Stimulated activated CD4-positive, alpha-beta T cell treated with anti-CD3 and anti-CD28 coated beads, Interleukin-15, amount 100 ng/mL, for 24 hours (primary cell): ENCODE measurements at places on chromosomes 3 and 15.

GRCh38 chr15:69763831-69764230, 311.2 kb downstream of the RPLP1 start:
- DNase-seq: no peak

- DNase-seq: no peak
These were observed 4.7 kb upstream of the P2RY1 start for GRCh38 chr3:152830245-152830644.

- DNase-seq: no peak
These were observed 9.0 kb downstream of the UBXN7 start for GRCh38 chr3:196423044-196423781.

DNA sequence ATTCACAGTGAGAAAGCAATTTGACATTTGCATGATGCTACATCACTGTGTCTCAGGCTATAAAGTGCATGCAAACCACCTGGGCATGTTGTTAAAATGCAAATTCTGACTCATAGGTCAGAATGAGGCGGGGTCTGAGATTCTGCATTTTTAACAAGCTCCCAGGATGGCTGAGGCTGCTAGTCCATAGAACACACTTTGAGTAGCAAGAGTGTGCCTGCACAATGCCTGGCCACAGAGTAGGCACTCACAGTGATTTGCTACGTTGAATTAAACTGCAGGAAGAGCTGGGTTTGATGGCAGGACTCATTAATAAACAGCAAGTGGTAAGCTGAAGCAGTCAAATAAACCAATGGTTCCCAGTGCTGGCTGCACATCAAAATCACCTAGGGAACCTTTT, 48.1 kb downstream of the NTRK3 start:
- DNase-seq: no peak

DNA sequence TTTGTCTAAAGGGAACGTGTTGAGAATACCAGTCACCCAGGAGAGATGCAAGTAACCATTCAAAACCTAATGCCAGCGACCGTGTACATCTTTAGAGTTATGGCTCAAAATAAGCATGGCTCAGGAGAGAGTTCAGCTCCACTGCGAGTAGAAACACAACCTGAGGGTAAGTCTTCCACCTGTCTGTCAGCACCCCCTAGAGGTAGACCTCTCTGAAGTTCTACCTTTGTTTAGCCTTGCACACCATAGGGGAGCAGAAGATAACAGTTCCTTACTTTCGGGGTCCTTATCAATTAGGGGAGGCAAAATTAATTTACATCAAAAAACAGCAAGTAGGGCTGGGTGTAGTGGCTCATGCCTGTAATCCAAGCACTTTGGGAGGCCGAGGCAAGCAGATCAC, 124.4 kb downstream of the HCN4 start:
- no peak for DNase-seq

GRCh38 chr3:155753038-155753639, 8.3 kb upstream of the PLCH1 start:
- no peak for DNase-seq

GRCh38 chr3:64651741-64652241, 36.0 kb downstream of the ADAMTS9 start:
- no peak for DNase-seq

DNA sequence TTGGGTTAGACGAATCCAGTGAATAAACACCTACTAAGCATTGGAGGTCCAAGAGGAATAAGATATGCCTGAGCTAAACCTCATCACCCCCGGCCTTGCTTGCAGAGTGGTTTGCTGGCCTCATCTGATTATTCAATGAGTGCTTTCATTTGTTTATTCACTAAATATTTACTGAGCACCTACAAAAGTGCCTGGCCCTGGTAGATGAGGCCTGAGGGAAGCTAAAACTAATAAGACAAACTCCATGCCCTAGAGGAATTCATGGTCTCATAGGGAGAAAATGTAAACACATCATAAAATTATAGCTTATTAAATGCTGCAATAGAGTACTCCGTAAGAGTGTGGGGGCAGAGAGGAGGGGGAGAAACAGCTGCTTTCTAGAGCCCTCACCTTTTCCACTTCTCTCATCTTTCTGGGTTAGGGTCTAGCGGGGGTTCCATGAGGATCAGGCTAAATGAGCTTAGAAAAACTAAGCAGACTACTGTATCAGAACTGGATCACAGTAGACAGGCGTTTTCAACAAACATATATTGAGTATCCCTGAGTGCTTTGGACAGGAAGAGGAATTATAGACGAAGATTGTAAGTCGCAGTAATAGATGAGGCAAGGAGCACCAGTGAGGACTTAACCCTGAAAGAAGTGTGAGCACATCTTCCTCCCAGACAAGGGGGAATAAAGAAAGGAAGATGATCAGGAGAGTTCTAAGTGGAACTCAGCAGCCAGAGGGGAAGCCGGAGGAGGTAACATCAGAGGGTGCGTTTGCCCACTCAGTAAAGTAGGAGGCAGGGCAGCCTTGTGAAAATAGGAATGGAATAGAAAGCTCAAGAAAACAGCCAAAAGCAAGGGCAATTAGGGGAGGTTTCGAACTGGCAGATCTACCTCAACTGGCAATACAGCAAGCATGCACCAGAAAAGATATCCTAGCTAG, 31.5 kb upstream of the LAMP3 start:
- no peak for DNase-seq

GRCh38 chr3:120798346-120798745, 55.8 kb downstream of the GTF2E1 start:
- no peak for DNase-seq

- DNase-seq: peak; percentile 9
These were observed at the start of gene VGLL3 for GRCh38 chr3:86990734-86991481. Gene VGLL3 (minus strand): TSS chr3:86991149. CDS start chr3:86990743, 406 bp downstream.

DNA sequence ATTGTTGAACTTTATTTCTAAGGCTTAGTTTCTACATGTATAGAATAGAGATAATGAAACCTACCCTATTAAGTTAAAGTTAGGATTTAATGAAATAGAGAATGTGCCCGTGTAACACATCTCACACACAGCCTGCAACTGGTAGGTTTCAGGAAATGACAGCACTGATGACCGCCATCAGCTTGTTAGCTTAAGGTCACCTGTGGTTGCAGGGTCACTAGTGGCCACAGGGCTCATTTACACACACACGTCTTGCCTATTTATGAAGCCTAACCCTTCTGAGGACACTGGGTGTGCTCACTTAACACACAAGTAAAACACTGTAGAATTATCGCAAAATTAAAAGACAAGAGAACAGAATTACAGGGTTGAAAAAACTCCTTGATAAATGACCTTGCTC, 20.1 kb downstream of the CHRM5 start:
- DNase-seq: no peak

- peak; percentile 23 for DNase-seq
These were observed 1.8 kb downstream of the TLNRD1 start for GRCh38 chr15:81002331-81003096.

GRCh38 chr3:193621127-193621526, 28.1 kb downstream of the OPA1 start:
- no peak for DNase-seq

GRCh38 chr3:101635954-101636798, 40.8 kb downstream of the ZBTB11 start:
- DNase-seq: peak; percentile 83

DNA sequence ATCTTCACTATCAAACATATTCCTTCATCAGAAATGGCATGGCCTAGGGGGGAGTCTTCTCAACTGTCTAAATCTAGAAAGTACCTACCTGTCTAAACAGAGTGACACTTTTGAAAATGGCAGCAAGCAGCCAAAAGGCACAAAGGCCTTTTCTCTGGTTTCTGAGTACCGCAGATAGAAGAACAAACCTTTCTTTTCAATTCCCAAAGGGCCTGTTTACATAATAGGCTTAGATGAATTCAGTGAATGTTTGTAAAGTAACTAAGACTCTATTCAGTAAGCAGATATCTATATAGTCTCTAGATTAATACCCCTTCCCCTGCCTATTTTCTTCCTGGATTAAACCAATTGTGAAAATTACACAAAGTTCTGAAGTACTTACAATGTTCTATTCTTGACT, 7.1 kb downstream of the MYEF2 start:
- DNase-seq: no peak

DNA sequence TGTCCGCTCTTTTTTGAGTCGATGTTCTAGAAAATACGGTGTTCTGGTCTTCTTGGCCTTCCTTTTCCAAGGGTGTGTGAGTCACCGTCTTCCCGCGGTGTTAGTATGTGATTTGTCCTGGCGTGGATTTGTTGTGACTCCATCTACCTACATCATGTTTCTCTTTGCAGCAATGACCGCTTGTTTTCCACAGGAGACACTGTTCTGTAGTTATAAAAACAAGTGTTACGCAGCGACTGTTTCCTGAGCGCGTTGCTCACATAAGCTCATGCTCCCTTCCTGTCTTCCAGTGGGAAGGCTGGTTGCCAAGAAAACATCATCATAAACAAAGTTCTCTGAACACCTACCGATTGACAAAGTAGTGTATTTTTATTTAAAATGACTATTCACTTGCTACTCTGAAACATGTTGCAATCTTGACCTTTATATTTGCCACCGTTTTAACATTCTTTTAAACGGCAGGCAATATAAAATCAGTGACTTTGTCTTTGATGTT, 19.0 kb downstream of the USP13 start:
- DNase-seq: no peak

DNA sequence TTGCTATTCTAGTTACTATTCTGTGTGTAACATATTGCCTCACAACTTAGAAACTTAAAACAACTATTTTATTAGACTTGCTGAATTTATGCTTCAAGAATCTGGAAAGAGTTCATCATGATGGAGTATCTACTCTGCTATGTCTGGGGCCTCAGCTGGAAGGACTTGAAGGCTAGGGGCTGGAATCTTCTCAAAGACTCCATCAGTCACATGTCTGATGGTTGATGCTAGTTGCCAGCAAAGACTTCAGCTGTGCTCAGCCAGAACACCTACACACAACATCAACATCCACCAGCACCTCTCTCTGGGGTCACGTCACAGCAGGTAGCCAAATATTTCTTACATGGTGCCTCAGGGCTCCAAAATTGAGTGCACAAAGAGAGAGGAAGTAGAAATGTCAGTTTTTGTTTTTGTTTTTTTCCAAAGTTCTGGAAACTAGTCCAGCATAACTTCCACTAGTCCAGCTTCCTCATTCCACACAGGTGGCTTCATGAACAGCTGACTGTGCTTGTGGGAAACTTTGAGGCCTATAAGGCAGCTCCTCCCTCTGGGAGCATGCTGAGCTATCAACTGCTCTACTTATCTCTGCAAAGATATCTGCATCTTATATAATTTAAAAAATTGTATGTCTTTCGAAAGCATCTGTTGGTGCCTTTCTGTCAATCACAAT, 325.4 kb upstream of the AGTR1 start:
- DNase-seq: no peak

- DNase-seq: no peak
These were observed 36.3 kb downstream of the NGRN start for GRCh38 chr15:90301707-90302300.

- no peak for DNase-seq
These were observed 2.9 kb downstream of the USP50 start for GRCh38 chr15:50543556-50543955.

GRCh38 chr3:55626279-55626665, 139.2 kb upstream of the WNT5A start:
- no peak for DNase-seq

DNA sequence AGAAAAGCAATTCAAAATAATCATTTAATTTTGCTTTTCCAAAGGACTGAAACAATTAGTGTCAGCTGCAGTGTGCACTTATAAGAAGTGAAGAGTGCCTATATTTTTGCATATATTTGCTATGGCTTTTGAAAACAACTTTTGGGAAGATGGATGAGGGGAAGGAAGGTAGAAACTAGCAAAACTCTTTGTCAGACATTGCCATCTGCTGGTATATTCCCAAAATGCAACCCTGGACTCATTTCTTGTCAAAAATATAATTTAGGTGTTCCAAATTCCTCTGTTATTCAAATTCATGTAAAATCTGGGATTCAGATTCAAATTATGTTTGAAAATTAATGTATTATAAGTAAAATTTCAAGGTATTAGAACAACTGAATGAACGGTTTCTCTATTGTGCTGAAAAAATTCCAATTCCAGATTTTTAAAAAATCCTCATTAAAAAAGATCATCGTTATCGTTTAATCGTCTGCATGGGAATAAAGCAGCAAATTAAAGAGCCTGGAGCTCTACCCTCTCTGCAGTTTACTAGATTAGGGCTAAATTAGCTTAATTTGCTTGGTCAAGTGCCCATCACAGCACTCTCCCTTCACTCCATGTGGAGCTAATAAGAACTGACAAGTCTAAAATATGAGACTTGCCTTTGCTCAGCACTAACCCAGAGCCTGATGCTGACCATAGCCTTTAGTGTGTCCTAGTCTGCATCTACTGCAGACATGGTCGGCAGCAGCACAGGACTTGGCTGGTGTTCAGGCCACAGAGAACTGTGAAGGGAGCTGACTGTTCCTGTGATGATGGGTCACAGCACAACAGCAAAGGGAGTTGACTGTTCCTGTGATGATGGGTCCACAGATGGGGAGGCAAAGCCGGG, 67.9 kb upstream of the MITF start:
- DNase-seq: peak; percentile 7

DNA sequence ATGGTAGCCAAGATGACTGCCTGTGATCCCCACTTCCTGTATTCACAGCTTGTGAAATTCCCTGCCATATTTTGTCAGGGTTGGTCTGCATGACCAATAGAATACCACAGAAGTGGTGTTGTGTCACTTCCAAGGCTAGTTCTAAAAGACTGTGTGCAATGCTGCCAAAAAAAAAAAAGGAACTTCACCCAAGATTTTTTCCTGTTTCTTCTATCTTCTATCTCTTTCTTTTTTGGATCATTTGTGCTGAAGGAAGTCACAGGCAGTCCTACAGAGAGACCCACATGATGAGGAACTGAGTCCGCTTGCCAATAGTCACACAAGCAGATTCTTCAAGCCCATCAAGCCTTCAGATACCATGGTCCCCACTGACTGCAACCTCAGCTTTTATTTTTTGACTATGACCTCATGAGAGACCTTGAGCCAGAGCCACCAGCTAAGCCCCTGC, 18.1 kb upstream of the RAF1 start:
- no peak for DNase-seq

DNA sequence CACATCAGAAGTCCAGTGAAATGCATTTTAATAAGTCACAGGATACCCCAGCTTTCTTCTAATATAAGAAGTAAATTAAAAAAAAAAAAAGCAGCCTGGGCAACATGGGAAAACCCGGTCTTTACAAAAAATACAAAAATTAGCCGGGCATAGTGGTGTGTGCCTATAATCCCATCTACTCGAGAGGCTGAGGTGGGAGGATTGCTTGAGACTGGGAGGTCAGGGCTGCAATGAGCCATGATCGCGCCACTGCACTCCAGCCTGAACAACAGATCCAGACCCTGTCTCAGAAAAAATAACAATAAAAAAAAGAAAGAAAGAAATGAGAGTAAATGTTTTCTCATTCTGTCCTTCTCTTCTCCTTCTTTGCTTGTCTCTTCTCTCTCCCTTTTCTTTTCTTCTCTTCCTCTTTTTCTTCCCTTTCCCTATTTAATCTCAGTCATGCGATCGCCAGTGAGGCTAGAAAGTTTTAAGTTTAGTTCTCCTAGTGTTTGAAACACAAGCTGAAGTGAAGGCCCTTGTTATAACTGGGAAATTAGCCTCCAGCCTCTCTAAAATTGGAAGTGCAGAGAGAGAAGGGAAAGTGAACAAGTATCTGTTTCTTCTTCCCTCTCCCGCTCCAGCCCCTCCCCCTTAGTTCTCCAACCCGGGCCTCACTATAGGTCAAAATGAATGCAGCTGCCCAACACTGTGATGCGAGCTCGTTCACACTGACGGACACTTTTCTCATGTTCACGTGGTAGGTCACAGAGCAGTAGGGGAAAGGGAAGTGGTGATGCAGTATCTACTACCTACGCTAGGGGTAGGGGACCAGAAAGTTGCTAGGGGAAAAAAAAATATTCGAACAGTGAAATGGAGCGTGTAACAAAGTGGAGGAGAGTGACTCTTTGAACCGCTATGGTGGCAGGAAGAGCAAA, 23.5 kb upstream of the TSC22D2 start:
- peak; percentile 59 for DNase-seq
